ENCODE measurements at places on chromosomes 12 and 14.

DNA sequence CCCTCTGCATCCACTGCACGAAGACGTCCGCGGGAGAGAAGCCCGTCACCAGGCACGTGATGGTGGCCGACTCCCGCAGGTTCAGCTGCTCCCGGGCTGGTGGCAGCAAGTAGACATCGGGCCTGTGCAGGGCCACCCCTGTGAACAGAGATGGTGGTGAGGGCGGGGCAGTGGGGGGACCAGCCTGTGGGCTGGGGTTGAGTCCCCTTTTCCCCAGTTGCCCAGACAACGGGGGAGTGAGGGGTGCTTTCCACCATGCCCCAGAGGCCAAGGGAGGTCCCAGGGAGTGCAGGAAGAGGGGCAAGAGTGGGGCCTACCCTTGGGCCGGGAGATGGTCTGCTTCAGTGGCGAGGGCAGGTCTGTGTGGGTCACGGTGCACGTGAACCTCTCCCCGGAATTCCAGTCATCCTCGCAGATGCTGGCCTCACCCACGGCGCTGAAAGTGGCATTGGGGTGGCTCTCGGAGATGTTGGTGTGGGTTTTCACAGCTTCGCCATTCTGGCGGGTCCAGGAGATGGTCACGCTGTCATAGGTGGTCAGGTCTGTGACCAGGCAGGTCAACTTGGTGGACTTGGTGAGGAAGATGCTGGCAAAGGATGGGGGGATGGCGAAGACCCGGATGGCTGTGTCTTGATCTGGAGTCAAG lies 328.3 kb downstream of the TMEM121 start:
- no peak for DNase-seq

DNA sequence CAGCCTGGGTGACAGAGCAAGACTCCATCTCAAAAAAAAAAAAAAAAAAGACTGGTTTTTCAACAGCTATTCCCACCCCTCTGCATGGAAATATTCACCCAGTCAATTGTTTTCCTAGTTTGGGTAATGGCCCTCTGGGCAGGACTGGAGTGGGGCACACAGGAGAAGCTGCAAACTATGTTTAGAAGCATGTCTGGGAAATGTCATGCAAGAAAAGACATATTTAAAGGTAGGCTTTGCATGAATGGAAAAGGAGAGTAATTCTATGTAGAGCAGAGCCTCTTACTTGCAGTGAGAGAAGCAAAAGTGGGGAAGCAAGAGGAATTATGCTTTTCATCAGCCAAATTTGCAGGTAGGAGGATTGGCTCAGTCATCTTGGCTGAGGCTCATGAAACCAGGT lies 276.5 kb upstream of the PLEKHG7 start:
- DNase-seq: no peak

DNA sequence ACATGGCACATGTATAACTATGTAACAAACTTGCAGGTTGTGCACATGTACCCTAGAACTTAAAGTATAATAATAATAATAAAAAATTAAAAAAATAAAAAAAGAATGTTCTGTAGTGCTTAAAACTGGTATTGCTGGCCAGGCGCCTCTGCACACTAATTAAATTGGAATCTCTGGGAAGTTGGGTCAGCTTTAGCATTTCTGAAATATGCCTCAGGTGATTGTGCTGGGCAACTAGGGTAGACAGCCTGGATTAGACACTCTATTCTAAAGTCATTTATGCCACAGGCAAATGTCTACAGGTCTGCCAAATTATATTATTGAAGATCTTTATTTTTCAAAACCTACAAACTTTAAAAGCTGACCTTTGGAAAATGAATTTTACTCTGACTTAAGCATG lies 55.3 kb downstream of the PPM1H start:
- DNase-seq: no peak

DNA sequence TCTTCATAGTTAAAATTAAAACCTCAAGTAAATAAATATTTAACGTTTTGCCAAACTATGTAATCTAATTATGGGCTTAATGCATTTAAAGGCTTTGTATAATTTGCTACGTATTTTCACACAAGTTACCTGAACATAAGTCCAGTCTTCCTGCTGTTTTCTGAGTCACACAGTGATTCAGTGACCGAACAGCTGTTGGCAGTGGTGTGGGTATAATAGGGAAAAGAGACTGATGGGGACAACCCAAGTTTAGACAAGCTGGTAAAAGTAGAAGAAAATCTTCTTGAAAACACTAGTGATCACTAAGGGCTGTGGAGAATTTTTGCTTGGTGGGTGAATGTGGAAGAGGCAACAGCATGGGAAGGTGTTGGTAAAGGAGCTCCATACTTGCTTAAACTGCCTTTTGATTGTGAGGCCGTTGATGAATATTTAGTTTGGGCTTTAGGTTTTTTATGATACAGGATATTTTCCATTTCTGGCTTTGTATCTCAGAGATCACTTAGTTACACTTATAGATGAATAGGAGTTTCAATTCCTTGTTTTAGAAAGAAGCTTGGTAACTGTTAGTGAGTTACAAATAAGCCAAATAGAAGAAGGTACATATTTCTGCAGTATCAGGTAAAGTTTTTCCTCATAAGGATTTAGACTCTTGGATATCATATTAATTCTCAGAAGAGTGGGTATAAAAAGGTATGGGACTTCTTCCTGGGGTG lies 23.9 kb downstream of the LRRK2 start:
- no peak for DNase-seq

DNA sequence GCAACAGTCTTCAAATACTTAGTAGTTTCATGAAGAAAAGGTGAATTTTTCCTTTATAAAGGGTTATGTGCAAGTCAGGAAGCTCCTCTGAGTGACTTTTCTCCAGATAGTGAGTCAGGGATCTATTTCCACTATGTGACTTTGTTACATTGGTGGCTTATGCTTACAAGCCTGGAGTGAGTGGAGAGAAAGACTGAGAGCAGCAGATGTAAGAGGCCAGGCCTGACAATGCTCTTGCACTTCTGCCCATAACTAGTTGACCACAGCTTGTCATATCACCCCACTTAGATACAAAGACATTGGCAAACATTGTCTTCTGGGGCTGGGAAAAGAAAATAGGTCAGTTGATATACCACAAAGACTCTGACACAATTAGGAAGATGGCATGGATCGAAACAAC lies 236.5 kb downstream of the PDZRN4 start:
- DNase-seq: no peak
